ENCODE measurements at places on chromosomes 1 and 21. TPM values are rescaled to one million over a fixed set of nuclear protein-coding genes. Genes with fewer than 3 reads are reported as not detected.

DNA sequence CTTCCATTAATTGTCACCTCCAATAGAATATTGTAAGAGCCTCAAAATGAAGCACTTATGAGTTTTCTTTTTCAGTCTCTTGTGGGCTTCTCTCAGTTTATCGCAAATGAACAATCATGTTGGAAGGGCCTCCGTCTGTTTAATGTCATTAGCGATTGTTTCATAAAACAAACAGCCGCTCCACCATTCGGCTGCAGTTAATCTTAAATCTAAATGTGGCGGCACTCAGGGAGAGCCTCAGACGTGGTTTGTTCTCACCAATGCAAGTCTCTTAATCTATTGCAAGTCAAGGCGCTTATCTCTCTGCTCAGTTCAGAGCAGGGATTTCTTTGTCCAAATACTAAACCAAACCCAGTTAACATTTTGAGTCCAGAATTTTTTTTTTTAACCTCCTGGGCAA, 34.9 kb upstream of the ESRRG start:
- DNase-seq, result no peak

The RAB3B gene
- total RNA-seq, result 0.12 TPM

DNA sequence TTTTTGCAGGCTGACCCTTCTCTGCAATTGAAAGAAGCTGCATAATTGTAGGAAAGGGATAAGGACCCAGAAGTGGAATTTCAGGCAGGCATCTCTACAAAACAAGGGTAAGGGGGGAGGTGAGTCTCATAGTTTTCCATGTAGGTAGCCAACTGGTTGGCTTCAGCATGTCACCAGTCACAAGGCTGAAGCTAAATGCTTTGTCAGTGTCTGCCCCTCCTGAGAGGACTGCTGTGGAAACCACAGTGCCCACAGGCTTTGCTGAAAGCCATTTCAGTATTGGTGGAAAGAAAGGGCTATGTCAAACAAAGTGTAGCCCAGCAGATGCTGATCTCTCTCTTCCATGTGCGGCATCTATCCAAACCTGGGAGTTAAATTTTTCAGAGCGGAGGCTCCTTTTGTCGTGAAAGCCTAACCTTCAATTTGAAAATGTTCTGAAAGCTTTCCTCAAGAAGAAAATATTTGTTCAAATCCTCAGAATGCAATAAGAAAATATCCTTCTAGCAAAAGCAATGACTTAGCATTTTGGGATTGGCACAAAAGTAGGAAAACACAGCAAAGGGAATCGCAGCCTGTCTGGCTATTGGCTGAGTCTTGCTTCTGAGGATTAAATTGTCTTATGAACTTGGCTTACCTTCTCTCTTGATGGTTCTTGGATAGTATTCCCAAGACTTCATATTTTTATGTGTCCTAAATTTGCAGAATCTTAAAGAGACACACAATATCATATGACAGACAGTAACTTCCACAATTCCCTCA, 591.7 kb downstream of the PLPP3 start:
- no peak for DNase-seq

GRCh38 chr1:51843948-51844347, 34.6 kb downstream of the NRDC start:
- peak; percentile 30 for DNase-seq

- no peak for DNase-seq
These were observed 841 bp downstream of the POFUT2 start for GRCh38 chr21:45286671-45287437.

DNA sequence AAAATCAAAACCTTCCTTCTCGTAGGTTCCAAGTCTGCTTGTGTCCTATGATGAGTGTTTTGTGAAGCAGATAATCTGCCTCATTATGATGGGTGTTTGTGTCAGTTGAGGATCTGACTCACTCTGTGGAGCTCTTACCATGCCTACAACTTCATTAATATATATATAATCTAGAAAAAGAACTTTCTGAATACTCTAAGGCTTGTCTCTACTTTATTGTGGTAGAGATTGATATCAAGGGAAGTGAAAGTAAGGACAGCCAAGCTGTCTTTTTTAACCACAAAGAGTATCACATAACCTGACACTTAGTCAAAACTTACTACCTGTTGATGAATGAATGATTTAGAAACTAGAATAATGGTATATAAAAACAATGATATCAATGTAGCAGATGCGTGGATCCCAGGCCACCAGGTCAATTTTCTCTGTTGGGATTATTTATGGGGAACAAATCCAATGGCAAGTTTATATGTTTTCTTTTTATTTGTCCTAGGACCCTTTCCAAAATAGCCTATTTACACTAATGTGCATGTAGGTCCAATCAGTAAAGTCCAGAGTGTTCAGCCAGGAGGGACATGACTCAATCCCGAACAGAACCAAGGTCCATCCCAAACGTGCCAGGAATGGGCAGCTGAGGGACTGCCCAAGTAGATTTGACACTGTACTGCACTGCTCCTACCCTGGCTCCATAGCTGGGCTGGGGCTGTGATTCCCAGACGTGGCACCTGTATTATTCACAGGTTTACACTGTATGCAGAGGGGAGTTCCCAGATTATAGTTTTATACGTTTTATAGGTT, 182.3 kb upstream of the GREM2 start:
- DNase-seq, result no peak

DNA sequence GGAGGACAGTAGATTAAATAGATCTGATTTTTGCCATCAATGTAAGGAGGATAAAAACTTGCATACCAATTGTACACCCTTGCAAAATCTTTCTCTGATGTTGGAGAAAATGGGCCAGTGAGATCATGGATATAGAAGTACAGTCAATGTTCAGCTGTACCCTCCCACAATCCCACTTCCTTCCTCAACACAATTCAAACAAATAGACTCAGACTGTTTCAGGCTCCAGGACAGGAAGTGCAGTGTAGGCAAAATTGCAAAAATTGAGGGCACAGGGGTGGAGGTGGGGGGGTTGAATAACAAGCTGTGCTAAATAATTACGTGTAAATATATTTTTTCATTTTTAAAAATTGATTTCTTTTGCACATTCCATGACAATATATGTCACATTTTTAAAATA, 3.9 kb upstream of the IFI44 start:
- no peak for DNase-seq

GRCh38 chr21:42733037-42733627, 79.7 kb downstream of the PDE9A start:
- DNase-seq, result no peak

- DNase-seq, result no peak
These were observed 218.8 kb downstream of the RGS7 start for GRCh38 chr1:241138248-241138647.

The MYBPH gene
- total RNA-seq, result not detected
